ENCODE measurements at places on chromosomes 16 and 17. TPM values are rescaled to one million over a fixed set of nuclear protein-coding genes. Genes with fewer than 3 reads are reported as not detected.

The KLHL10 gene
- polyA plus RNA-seq = 0.26 TPM

The REXO5 gene
- polyA plus RNA-seq = 7.0 TPM

DNA sequence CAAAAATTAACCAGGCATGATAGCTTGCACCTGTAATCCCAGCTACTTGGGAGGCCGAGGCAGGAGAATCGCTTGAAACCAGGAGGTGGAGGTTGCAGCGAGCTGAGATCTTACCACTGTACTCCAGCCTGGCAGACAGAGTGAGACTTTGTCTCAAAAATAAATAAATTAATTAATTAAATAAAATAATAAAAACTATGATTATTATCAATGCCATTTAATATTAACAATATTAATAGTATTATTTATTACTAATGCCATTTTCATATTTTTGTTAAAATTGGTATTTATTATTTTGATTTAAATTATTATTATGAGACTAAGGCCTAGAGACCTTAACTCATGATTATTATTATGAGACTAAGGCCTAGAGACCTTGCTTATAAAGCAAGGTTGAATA is 121.2 kb downstream of the CDH11 start:
- no peak for DNase-seq

GRCh38 chr17:13728781-13729180 is 127.1 kb upstream of the HS3ST3A1 start:
- no peak for DNase-seq

The MFAP4 gene
- 273 TPM for polyA plus RNA-seq

DNA sequence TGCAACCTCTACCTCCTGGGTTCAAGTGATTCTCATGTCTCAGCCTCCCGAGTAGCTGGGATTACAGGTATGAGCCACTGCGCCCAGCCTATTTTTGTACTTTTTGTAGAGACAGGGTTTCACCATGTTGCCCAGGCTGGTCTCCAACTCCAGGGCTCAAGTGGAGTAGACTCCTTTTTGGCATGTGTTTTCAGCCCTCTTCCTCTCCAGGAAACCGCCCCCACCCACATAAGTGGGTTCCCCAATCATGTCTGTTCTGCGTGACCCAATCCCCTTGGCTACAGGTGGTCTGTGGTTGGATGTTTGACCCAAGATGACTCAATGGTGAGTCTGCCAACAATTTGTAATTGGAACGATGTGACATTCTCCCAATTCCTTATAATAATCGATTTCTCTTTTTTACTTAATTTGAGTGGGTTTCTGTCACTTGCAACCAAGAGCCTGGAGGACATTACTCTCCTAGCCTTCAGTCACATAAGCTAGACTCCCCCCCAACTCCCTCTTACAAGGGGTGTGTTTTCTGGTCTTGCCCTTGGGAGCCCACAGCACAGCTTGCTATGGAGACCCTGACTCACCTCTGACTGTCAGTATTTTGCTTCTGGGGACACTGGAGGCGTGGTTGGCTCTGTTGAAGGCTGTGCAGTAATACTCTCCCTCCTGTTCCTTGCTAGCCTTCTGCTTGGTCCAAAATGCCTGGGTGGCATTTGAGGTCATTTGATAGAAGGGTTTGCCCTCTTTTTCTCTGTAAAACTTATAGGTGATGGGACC is 34.9 kb downstream of the PECAM1 start:
- DNase-seq = no peak

GRCh38 chr17:73090396-73091202 is 1.9 kb downstream of the SLC39A11 start:
- DNase-seq = no peak

- no peak for DNase-seq
These were observed 52.1 kb downstream of the USP10 start for GRCh38 chr16:84751947-84752346.

- DNase-seq = no peak
These were observed 17.1 kb downstream of the PSKH1 start for GRCh38 chr16:67910158-67910557.

The FOXO3B gene
- 4.8 TPM for polyA plus RNA-seq

The KIAA0513 gene
- polyA plus RNA-seq = 4.2 TPM

DNA sequence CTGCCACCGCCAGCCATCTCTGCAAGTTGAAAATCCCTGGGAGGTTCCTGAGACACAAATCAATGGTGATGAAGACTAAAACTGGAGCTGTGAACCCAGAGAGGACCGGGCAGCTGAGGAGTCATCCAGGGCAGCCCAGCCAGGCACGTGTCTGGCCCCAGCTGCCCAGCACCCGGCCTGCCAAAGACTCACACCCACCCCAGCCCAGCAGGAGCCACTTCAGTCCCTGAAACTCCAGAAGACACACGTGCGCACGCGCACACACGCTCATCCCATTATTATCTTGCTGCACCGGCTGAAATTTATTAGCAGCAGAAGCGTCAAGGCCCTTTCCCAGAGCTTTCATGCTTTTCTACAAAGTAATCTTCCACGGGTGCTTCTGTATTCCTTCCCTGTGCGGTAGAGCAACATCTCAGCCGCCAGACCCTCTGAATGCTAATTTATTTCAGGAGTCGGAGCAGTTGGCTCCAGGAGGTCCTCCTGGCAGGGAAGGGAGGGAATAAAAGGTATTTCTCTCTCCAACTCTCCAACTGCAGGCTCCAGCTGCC is 59.8 kb upstream of the RBFOX3 start:
- no peak for DNase-seq

The PTGES3L gene
- 2.2 TPM for polyA plus RNA-seq

- DNase-seq = no peak
These were observed 34.8 kb upstream of the ACSF3 start for GRCh38 chr16:89058812-89059211.
